ENCODE measurements at places on chromosomes 6 and 20.
A peak's percentile ranks its signal among the peaks of the same experiment; 100 is the strongest.

- DNase-seq = no peak
Measured at GRCh38 chr20:36904690-36905089, 28.8 kb downstream of the TLDC2 start.

- no peak for DNase-seq
Measured at GRCh38 chr20:59299945-59300332, 472 bp upstream of the EDN3 start.

- no peak for DNase-seq
Measured at GRCh38 chr6:10409731-10410206, 5.1 kb downstream of the TFAP2A start.

DNA sequence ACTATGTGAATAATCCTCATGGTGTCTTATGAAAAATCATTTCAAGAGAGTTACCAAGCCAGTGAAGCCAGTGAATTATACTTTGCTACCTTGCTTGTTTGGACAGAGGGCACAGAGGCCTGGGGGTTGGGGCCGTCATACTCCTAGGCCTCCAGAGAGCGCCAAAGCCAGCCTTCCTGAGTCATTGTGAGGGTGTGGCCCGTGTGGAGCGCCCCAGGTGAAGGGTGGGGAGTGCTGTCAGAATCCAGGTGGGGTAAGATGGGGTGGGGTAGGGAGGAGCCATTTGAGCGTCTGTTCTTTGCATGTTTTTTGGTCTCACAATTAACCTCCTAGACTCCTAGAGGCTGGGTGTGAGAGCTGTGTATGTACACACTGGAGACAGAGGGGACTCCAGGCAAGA lies 71.1 kb downstream of the PERP start:
- no peak for DNase-seq

GRCh38 chr6:134168590-134169208 lies 116.3 kb upstream of the SLC2A12 start:
- DNase-seq = no peak

- DNase-seq = no peak
Measured at GRCh38 chr20:5797843-5798462, 47.8 kb downstream of the SHLD1 start.

GRCh38 chr6:111494951-111495635 lies 12.1 kb upstream of the REV3L start:
- no peak for DNase-seq

- DNase-seq = no peak
Measured at GRCh38 chr20:10170261-10170660, 48.4 kb upstream of the SNAP25 start.

DNA sequence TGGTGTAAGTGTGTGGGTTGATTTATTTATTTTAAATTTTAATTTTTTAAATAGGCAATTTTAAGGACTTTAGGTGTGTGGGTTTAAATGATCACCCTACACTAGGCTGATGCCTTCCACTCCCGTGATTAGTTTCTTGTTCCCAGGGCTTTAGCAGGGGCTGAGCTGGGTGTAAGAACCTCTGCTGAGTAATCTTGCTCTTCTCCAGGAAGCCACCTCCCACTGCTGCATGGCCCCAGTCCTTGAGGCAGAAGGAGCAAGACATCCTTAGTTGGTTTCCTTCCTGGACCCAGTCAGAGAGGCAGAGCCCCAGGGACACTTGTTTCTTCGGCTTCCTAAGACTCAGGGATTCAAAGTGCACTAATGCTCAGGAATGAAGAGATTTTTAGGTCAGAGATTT lies 19.8 kb upstream of the CDC5L start:
- no peak for DNase-seq

DNA sequence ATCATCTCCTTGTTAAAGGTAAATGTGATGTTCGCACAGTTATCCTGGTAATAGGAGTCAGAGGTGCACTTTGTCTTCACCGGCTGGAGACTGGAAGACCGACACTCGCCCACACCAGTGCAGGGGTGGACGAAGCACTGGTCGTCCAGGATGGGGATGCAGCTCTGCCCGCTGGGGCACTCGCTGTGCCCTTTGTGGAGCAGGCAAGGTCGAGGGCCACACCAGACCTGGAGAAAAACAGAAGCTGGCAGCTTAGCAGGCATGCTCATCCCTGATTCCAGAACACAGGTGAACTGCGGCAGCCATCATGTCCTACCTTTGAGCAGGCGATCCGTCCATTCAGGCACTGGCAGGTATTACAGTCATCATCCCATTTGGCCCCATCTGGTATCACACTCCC lies 32.3 kb downstream of the JAG1 start:
- no peak for DNase-seq

DNA sequence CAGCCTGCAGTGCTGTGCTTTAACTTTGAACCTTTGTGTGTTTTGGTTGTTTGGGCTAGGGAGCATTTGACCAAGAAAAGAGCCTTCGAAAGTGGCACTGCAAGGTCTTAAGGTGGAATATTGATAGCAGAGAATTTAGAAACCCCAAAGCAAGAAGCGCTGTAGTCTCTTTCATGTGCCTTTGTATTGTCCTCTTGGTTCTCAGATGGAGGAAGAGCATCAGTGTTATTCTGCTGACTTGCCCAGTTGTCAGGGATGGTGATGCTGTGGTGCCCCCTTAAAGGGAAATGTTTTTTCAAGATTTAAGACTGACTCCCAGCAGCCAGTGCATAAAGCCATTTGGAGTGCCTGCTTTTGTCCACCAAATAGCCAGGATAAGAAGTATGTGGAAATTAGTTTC lies 102.7 kb upstream of the INSM1 start:
- no peak for DNase-seq

GRCh38 chr6:154891901-154892300 lies 103.2 kb upstream of the TIAM2 start:
- no peak for DNase-seq

DNA sequence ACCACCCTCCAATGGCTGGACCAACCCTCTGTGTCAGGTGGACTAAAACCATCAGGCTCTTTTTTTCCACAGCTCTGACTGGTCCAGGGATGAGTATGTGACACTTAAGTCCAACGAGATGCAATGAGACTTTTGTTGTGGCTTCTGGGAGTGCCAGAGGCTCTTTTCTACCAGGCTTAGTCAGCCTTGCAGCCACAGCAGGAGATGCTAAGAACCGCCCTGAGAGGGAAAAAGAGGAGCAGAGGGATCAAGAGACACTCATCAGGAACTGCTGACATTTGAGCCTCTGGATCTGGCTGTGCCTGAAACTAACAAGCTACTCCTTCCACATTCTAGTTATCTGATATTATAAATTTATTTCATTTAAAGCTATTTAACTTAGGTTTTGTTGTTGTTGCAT lies 270.9 kb upstream of the SULF2 start:
- no peak for DNase-seq

- DNase-seq = peak; percentile 11
Measured at GRCh38 chr6:25250878-25251277, 28.3 kb upstream of the CARMIL1 start.

DNA sequence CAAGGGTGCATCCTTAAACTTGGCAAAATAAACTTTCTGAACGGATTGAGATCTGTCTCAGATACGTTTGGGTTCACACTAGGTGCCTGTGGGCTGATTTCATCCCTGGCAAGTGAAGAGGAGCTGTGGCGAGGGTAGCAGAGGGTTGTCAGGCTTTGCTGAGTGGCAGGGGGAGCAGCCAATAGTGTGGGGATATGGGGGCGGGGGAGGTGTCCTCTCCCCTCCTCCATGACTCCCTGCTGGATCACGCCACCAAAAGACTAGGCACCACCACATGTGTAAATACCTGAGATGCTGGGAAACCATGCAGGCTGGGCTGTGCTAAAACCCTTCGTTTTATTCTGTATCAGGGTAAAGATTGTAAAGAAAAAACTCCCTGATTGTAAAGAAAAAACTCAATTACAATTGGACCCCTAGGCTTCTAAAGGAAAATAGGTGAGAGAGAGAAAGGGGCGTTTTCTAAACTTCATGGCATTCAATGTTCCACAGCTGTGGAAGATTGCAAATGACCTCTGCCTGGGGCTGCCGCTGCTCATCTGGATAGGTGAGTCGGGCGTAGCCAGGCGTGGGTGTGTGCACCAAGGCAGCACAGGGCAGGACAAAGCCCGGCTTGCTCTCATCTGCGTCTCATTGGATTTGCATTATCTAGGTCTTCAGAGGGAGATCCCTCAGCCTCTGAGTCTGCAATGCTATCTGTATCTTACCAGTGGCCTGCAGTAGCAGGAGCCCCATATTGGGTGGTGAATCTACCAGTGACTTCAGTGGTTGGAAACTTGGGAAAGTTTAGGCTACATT lies 26.9 kb upstream of the ADTRP start:
- no peak for DNase-seq

- DNase-seq = no peak
Measured at GRCh38 chr6:149615805-149616204, 32.7 kb downstream of the KATNA1 start.

DNA sequence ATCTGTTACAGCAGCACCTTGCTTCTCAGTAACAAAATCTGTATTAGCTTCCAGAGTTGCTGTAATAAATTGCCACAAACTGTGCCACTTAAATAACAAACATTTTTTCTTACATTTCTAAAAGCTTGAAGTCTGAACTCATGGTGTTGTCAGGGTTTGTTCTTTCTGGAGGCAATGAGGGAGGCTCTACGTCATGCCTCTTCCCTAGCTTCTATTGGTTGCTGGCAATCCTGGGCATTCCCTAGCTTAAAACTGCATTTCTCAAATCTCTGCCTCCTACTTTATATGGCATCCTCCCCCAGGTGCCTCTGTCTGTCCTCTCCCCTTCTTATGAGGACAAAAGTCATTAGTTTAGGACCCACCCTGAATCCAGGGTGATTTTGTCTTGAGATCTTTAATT lies 41.6 kb upstream of the TMEM244 start:
- DNase-seq = no peak
